ENCODE measurements at places on chromosomes 16 and 17.

DNA sequence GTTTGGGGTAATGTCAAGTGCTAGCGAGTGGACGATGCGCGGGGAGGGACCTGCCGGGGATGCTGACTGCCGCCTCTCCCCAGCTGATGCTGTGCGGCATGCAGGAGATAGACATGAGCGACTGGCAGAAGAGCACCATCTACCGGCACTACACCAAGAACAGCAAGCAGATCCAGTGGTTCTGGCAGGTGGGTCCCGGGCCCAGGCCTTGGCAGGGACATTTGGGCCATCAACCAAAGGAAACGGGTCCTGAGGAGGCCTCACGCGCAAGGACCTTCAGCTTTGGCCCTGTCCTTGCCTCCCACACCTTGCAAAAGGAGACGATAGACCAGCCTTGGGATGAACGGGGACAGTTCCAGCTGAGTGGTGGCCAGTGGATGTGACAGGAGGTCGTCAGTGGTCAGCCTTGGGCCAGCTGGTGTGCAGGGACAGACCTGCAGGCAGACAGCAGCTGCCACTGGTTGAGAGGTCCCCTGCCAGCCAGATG, 13.6 kb upstream of the CLEC18A start:
- DNase-seq: peak; percentile 55

DNA sequence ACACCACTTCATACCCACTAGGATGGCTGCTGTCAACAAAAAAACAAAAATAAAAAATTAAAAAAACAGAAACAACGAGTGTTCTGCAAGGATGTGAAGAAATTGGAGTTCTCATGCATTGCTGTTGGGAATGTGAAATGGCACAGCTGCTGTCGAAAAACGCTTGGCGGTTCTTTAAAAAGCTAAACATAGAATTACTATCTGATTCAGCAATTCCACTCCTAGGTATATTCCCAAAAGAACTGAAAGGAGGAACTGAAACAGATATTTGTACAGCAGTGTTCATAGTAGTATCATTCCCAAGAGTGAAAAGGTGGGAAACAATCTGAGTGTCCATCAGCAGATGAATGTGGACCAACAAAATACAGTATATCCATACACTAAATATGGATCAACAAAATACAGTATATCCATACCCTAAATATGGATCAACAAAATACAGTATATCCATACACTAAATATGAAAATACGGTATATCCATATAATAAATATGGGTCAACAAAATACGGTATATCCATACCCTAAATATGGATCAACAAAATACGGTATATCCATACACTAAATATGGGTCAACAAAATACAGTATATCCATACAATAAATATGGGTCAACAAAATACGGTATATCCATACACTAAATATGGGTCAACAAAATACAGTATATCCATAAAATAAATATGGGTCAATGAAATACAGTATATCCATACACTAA, 8.7 kb downstream of the METTL16 start:
- DNase-seq: no peak

- DNase-seq: peak; percentile 51
Measured at GRCh38 chr17:50144845-50145531, 5.5 kb downstream of the PPP1R9B start.

- DNase-seq: no peak
Measured at GRCh38 chr17:19304751-19305150, 57.8 kb downstream of the B9D1 start.

GRCh38 chr17:79415909-79416308, 194.9 kb downstream of the RBFOX3 start:
- no peak for DNase-seq

- no peak for DNase-seq
Measured at GRCh38 chr16:67649494-67649931, 4.6 kb downstream of the CARMIL2 start.

GRCh38 chr17:81328978-81329926, 34.1 kb upstream of the SLC38A10 start:
- peak; percentile 71 for DNase-seq

DNA sequence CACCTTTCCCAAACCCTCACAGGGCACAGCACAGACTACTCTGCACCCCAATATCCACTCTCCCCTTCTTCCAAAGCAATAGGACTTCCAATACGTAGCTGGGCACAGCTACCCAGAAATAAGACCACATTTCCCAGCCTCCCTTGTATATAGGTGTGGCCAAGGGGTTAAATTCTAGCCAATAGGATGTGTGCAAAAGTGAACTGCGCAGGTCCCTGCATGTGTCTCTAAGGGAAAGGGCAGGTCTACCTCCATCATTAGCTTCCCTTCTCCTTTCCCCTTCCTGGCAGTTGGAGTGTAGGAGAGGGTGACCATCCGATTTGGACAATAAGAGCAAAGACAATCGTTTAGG, 25.5 kb upstream of the SNN start:
- DNase-seq: no peak

- no peak for DNase-seq
Measured at GRCh38 chr16:785563-786535, 2.3 kb downstream of the RPUSD1 start.

- DNase-seq: no peak
Measured at GRCh38 chr16:25224731-25225319, 8.1 kb downstream of the AQP8 start.

DNA sequence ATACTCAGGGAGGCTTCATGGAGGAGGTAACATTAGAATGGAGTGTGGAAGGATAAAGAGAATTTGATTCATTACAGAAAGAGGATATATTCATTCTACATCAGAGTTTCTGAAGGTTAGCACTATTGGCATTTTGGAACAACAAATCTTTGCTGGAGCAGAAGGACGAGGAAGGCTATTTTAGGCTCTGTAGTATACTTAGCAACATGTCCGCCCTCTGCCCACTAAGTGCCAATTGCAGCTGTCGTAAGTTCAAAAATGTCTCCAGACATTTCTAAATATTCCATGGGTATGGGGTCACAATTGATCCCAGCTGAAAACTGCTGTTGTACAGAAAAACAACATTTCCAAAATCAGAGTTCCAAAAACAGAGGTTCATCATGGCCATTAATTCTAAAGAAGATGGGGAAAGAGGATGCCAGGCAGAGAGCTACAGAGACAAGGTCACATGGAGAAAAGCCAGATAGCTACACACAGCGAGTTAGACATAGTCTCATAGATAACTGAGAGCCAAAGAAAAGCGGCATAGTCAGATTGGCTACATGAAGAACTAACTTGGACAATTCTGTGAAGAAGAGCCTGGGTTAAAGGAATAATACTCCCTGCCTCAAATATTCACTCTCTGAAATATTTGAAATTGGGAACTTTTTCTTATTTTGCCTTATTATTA, 846.4 kb upstream of the CDH8 start:
- DNase-seq: no peak

GRCh38 chr16:70267516-70267915, 15.8 kb upstream of the EXOSC6 start:
- DNase-seq: peak; percentile 40

- DNase-seq: no peak
Measured at GRCh38 chr17:74543406-74543805, 2.5 kb downstream of the CD300C start.

- no peak for DNase-seq
Measured at GRCh38 chr16:58419241-58419990, 27.1 kb downstream of the GINS3 start.

- no peak for DNase-seq
Measured at GRCh38 chr16:85441189-85441889, 171.8 kb upstream of the GSE1 start.

GRCh38 chr17:54902611-54903010, 2.0 kb downstream of the TOM1L1 start:
- DNase-seq: no peak

- no peak for DNase-seq
Measured at GRCh38 chr16:72665701-72666100, 382.2 kb downstream of the ZFHX3 start.

GRCh38 chr17:57186226-57187019, 69.9 kb upstream of the MSI2 start:
- DNase-seq: no peak

DNA sequence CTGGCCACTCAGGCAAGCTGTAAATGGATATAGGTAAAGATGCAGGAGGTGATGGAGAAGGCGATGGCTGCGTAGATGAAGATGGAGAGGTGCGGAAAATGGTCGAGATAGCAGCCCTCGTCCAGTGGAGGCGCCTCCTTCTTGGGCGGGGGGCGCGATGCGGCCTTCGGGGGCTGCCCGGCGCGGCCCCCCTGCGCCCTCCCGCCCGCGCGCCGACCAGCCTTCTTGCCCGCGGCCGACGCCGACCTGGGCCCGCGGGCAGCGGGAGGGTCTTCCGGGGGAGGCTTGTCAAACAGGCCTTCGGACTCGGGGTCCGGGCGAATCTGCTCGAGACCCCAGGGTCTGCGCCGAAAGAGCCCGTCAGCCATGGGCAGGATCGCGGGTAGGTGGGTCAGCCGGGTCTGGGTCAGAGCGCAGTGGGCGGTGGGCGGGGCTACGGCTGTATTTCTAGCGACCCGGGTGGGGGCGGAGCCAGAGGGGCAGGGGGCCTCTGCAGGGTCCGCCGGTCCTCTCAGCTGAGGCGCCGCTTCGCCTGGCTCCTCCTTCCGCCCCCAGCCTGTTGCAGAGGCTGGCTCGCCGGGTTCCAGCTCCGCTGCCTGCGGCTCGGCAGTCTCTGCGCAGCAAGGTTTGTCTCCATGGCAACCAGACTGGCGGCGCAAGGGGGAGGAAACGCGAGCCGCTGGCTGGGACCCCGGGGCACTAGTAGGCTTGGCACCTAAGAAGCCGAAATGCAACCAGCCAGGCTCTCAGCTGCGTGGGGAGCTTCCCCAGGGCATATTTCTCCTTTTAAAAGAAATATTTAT, 14.4 kb downstream of the MIS12 start:
- peak; percentile 71 for DNase-seq

- DNase-seq: no peak
Measured at GRCh38 chr17:27895940-27896535, 2.9 kb upstream of the LYRM9 start.

DNA sequence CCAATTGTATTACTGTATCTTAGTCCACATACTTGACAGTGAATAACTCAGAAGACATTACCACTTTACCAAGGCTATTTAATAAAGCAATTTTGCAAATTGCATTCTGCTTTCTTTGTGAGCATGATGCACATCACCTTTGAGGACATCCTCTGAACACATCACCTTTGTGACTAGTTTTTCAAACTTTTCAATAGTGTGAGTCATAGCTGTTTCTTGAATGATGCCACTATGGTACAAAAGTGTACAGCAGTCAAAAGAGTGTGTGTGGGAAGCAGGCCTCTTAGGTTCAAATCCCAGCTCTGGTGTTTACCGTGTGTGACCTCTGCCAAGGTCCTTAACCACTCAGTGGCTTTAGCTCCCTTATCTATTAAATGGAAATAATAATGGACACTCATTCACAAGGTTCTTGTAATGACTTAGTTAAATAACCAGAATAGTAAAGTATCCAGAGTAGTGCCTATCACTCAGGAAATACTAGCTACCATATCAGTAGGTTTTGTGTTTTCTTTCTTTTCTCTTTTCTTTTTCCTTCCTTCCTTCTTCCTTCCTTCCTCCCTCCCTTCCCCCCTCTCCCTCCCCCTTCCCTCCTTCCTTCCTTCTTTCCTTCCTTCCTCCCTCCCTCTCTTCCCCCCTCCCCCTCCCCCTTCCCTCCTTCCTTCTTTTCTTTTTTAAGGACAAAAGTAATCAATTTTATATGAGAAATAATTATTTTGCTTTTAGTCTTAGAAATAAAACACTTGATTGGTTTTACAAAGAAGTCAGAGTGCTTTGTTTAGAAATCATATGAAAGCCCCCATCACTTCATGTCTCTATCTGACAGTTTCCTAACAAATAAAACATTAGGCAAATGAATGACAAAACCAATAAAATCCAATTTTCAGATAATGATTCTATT, 178.9 kb downstream of the MYO1D start:
- DNase-seq: no peak

DNA sequence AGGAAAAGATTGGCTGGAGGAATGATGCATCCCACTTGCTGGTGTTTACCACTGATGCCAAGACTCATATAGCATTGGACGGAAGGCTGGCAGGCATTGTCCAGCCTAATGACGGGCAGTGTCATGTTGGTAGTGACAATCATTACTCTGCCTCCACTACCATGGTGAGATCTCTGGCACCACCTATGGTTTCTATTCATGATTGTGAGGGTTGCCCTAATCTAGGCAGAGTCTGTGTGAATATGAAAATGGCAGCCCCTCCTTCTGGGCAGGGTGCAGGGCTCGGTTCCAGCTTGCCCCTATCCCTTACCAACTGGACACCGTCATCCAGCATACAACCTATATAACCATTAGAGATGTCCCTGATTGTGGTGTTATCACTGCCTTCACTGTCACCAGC, 33.4 kb downstream of the ITGB3 start:
- no peak for DNase-seq

DNA sequence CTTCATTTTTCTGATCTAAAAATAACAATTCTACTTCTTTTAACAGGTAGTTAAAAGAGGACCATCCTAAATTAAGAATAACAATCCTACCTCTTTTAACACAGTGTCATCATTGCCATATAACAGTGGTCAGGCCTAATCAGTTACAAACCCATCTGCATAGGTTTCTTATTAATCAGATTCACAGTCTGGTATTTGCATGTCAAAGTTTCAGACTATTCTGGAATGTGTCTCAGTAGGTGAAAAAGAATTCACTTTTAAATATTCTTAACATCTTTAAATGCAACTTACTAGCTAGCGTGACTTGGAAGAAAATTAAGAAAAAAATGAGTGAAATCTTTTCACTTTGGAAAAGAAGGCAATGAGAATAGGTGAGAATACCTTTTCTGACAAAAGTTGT, 6.8 kb upstream of the KRT12 start:
- DNase-seq: no peak

DNA sequence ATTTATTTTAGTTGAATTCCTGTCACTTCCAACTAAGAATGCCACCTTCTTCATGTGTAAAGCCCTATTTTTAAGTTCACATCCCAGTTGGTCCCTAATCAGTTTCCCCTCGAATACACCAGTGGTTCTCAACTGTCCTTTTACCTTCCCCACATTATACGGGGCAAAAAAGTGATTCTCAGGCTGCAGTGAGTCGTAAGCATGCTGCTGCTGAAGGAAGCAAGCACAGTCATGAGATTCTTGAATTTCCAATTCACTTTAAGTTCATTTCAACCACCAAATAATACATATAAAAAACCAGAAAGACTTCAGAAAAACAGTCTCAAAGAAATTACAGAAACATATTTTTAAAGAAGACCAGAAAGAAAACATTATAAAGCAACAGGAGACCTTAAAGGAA, 47.9 kb downstream of the UBE2G1 start:
- no peak for DNase-seq

- DNase-seq: no peak
Measured at GRCh38 chr16:72098936-72099335, 5.3 kb downstream of the DHX38 start.

- no peak for DNase-seq
Measured at GRCh38 chr17:6048486-6048885, 21.7 kb upstream of the WSCD1 start.

- no peak for DNase-seq
Measured at GRCh38 chr17:50487213-50488096, 8.8 kb downstream of the RSAD1 start.

All from NCI-H526 (cell line).